Cardiac muscle cell (in vitro differentiated cells and primary cell): ENCODE measurements at places on chromosomes 2 and 18. TPM values are rescaled to one million over a fixed set of nuclear protein-coding genes. Genes with fewer than 3 reads are reported as not detected.

CNTNAP5 gene
- 0.03 TPM in 1 of 2 replicates, not detected in the other for total RNA-seq

SLC8A1 gene
- 492 and 682 TPM in 2 replicates for total RNA-seq

ERICH2 gene
- 1.0 and 1.5 TPM in 2 replicates for total RNA-seq

RNF144A gene
- total RNA-seq = 23.2 and 24.1 TPM in 2 replicates

TUBA4B gene
- not detected in 2 replicates for total RNA-seq

SULT1C4 gene
- total RNA-seq = 9.3 and 14.3 TPM in 2 replicates

TDRD15 gene
- not detected in 2 replicates for total RNA-seq

ACMSD gene
- not detected in 2 replicates for total RNA-seq

RAB12 gene
- total RNA-seq = 80.1 and 83.9 TPM in 2 replicates

DNA sequence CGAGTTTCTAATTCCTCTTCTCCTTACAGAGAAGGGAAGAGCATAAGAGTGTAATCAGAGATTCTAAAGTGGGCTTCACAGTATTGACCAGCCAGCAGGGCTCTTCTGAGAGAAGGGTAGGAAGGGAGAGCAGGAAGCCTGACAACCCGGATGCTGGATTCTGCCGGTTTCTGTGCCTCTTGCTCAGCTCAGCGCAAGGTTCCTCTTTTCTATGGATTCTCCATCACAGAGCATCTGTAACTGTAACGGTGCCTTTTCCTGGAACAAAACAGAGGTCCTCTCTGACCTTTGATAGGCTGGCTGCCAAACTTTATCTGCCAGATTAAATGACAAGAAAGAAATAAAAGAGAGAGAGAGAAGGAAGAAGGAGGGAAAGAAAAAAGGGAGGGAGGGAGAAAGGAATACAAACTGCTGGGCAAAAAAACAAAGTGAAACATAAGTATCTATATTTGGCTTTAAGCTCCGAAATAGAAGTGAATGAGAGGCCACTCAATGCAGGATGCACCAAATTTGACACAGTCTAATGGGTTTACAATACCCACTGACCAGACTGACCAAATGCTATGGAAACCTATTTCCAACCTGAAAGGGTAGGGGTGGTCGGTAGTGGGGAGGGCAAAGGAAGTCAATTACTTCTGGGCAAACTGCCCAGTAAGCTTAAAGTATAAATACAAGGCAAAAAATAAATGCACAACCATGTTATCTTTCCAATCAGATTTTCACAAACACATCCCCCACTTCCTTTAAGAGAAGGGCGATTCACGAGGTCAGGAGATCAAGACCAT, 59.2 kb downstream of the PIEZO2 start:
- no peak for DNase-seq

- no peak for DNase-seq
These were observed 67.5 kb upstream of the MBOAT2 start for GRCh38 chr2:9071032-9071431.

DNA sequence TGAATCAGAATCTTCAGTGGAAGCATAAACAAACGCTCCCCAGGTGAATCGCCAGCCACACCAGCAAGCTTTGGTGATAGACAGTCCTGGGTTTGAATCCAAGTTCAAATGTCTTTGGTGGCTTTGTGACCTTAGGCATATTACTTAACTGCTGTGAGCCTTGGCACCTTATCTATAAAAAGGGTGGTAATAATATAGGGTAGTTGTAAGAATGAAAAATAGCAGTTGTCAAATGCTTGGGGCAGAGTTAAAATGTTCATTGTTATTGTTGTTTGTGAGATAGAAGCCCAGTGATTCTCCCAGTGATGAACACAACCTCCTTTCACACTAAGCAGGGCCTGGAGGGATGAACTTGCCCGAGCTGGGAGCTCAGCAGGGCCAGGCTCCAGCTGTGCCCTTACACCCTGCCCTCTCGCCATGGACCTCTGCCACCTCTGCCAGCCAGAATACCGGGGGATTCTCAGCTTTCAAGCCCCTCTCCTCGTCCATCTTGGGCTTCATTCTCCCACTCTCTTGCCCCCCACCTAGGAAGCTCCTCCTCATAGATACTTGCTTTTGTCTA, 6.1 kb upstream of the TMBIM1 start:
- no peak for DNase-seq

DNA sequence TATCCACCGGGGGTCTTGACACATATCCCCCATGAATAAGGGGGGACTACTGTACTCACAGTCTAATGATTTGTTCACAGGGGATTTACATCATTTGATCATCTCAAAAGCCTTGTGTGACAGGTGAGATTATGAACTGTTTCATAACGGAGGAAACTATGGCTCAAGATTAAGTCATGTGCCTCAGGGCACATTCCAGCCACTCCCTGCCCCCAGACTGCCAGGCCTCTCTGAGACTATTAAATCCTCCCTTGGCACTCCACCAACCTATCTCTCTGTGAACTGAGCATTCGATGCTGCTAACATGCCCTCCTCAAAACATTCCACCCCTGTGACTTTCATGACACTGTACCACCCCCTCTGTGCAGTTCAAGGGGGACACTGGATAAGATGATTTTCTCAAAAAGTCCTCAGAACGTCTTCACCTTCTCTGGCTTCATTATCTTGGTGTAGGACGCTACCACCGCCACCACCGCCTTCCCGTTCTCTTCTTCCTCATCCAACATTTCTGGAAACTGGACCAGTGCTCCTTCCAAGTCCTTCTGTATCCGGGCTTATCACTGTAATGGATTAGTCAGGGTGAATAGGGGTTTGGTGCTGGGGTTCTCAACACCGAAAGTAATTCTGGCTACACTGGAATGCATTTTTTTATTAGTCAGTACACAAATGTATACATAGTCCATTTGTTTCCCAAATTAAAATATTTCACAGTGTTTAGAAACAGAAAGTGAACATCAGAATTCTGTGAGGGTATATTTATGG, 169.6 kb downstream of the KCNS3 start:
- peak; percentile 55 for DNase-seq

GRCh38 chr2:130316596-130316995, 26.1 kb upstream of the IMP4 start:
- DNase-seq = no peak

DNA sequence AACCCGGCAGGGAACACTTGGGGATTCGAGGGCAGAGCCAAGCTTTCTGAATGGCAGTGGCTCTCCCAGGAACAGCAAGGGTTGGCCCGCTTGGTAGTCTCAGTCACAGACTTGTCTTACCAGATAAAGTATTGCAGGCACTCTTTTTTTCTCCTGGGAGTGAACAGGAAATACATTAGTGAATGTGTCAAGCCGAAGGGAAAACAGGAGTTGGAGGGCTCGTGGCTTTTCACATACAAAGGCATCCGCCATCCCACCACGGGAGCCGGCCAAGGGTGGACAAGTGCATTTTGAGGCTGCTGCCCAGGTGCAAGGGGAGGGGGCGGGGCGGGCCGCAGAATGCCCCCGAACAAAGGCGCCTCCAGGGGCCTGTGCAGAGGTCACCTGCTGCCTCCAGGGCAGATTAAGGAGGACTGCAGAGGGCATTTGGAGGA, 163.3 kb upstream of the SIX3 start:
- DNase-seq = peak; percentile 30

DNA sequence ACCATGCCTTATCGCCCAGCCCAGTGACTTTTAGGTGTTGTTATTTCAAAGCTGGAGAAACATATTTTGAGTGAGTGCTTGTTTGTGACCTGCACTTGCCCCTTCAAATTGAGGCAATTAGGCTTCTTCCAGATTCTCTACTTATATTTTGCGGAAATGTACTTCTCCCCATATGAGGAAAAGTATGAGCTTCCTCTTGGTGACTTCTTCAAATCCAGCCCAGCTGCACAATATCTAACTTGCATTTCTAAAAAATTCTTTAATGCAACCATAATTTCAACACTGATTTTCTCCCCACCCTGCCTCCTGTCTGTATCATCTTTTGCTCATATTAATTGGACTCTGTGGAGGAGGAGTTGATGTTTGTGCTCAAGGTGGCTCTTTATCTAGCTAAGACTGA, 391.2 kb upstream of the POU3F3 start:
- no peak for DNase-seq

DNA sequence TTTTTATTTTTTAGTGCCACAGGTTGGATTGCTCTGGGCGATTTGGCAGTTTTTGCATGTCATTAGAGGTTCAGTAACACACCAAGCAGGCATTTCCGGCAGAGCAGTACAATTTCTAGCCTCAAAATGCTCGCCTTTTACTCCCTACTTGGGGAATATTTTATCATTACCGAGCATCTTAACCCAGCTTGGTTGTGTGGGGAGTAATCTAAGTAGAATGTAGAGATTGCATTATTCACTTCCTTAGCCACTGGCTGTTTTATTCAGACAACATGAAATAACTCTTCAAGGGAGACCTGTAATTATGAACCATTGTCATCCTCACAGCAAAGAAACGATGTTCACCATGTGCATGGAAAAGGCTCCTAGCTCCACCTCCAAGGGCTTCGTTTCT, 13.1 kb downstream of the GRP start:
- DNase-seq = no peak

GRCh38 chr2:23519334-23519651, 134.3 kb downstream of the KLHL29 start:
- no peak for DNase-seq

GRCh38 chr2:127701193-127701650, at the start of gene SFT2D3:
TSS of gene SFT2D3 (plus strand) at chr2:127701497. CDS start at chr2:127701529, 32 bp downstream.
- DNase-seq = peak; percentile 92

DNA sequence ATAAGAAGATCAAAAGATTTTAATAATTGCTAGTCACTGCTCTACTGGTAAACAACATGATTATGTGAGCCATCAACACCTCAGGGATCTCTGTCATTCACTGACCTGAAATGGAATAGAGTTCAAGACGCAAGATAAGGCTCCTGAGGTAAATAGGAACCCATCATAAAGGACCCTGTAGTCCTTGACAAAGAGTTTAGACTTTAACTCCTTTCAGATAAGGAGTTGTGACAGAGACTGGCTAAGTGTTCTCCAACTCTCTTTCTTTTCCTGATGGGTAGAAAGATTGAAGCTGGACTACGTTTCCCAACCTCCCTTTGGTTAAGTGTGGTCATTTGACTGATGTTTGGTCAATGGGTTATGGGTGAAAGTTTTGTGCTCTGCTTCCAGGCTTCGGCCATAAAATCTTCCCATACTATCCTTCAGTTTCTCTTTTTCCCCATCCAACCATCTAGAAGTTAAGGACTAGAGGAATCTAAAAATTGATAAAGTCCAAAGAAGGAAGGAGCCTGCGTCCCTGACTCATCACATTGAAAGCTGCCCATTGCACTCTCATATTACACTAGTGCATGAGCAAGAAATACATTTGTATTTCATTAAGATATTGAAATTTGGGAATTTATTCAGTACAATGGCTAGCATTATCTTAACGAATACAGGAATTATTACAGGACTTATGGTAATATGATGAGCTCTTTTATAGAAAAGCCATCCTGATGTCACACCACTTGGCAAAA, 293.7 kb upstream of the ACVR2A start:
- no peak for DNase-seq

- DNase-seq = no peak
These were observed 11.3 kb downstream of the SLC14A2 start for GRCh38 chr18:45626330-45627203.

DNA sequence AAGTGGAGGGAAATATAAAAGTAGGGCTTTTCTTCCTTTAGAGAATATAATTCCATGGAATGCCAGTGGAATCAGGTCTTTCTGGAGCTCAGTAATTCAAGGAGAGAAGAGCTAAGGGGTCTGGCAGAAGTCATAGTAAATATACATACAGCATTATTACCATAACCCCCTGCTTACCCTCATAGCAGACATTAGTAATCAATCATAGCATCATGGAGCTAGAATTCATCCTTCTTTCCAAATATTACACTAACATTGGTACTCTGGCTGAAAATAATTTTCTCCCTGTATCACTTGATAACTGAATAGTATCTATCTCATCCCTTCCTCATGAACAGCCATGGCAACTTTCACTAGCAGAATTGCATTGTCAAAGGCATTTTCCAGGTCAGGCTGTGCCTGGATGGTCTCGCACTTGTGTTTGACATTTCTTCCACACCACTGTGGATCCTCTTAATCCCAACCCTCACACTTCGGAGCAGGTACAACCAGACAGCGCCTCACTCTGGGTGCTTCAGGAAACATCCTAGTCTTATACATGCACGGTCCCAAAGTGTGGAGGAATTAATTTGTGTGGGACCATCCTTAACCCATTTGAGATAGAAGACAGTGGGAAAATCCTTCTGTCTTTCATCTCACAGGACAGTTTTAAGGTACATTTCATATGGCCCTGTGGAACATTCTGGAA, 84.2 kb upstream of the SEC11C start:
- peak; percentile 18 for DNase-seq

DNA sequence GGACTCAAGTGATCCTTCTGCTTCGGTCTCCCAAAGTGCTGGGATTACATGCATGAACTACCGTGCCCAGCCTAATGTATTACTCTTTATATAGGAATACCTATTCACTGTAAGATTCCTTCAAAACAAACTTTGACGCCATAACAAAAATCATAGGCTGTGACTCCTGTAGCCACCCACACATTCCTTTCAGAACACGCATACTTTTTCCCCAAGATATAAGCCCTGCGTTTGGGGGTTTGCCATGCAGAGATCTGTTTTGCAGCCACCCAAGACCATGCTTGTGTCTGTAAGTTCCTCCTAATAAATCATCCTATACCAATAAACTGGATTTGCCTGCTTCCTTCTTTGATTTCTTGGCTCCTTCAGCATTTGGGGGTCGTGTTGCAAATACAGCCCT, 46.0 kb upstream of the STON1 start:
- DNase-seq = no peak

DNA sequence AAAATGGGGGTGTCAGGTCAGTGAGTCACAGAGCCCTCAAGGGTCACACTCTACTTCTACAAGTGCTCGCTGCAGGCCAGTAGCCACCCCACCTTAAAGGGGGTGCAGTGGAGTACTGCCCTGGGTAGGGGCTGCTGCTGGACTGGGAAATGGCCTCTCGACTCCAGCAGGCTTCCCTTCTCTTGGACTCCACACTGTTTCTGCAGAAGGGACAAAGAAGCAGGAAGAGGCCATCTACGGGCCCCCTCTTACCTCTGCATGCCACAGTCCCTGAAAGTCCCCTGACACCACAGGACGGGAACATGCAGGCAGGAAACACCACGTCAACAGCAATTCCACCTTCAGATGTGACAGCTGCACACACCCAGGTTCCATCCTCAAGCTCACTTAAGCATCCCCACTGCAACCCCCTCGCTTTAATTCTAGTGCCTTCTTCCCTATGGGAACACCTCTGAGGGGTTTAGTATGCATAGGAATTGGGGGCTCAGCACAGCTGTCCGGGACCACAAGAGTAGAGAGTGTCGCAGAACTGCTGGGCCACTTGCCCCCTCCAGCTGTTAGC, 22.3 kb downstream of the SNED1 start:
- no peak for DNase-seq

GRCh38 chr2:27711804-27712203, 48.1 kb downstream of the SLC4A1AP start:
- no peak for DNase-seq

DNA sequence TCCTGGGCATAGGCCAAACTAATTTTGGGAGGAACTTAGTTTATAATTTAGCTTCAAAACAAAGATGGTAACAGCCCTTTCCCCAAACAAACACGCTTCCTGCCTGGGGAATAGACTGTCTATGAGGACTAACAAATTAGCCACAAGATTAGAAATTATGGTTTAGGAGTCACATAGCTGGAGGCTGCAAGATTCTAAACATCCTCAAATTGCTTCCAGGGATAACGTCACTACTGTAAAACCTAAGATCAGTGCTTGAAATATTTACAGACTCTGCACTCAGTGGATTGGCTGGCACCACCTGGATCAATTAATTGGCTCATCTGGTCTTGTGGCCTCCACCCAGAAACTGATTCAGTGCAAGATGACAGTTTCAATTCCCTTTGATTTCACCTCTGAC, 118.0 kb upstream of the TACR1 start:
- no peak for DNase-seq
